Forelimb muscle (tissue), 1 donor: ENCODE measurements at places on chromosomes 12 and 14. TPM values are rescaled to one million over a fixed set of nuclear protein-coding genes. Genes with fewer than 3 reads are reported as not detected.

DNA sequence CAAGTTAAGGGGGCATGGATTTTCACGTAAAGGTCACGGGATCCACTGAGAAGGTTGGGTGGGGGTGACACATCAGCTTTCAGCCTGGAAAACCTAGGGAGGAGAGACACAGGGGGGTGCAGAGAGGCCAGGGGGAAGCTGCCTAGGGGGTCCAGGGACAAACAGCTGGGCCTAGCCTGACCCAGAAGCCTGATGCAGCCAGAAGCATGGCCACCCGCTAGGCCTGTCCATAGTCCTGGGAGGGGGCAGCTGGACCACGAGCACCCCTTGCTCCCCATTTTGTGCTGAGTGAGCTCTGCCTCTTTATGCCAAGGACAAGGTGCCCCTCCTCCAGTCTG lies 322.7 kb upstream of the RTL1 start:
- no peak for DNase-seq

- no peak for DNase-seq
These were observed 245.7 kb downstream of the CNTN1 start for GRCh38 chr12:40937891-40938290.

GRCh38 chr12:57011438-57012424 lies 4.6 kb downstream of the TAC3 start:
- no peak for DNase-seq

DNA sequence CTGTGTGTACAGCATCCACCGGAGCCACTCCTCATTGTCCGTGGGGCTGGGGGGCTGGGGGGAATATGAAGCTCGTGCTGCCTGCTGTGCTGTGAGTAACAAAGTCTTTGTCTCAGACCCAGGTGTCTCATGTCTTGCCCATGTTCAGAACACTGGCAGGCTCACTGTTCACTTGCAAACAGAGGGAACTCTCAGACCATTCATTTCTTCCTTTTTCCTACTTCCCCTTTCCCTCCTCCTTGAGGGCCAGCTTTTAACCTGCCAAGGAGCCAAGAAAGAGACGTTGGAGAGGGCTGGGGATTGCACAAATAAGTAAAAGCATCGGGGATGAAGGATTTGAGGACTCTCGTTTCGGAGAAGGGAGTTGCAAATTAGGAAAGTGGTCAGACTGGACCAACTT lies 21.6 kb downstream of the GPR132 start:
- DNase-seq, result no peak

GRCh38 chr12:56213878-56214277 lies 7.8 kb downstream of the RNF41 start:
- DNase-seq, result no peak

DNA sequence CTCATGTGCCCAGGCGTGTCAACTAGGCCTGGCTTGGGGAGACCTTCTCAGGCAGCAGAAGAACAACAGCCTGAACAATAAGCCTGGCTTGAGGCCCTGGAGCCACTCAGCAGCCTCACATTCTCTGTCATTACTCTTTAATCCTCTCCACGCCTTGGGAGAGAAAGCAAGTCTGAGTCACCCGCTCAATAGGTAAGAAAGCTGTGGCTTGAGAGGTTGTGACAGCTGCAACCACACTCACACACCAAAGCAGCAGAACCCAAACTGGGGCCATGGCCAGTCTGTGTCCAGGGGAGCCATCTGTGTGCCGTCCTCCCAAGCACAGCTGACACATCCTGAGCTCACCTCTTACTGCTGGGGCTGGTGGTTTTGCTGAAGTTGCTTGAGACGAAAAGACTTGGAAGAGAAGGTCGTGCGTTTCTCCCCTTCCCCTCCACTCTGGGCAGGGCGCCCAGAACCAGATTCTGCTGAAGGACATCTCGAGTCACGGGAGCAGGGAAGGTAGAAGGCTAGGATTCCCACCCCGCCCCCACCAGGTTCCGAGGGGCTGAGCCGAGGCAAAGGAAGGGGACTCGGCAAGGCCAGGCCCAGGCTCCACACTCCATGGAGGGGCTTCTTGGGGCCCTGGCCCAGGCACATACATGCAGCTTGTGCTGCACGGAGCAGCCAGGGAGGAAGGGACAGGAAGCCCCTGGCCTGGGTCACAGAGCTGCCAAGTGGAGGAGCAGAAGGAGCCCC lies 5.5 kb downstream of the TMEM63C start:
- DNase-seq, result no peak

- DNase-seq, result no peak
These were observed 10.3 kb upstream of the ISM2 start for GRCh38 chr14:77508876-77509275.

GRCh38 chr14:103057028-103057371 lies 349 bp downstream of the CDC42BPB start:
- no peak for DNase-seq

DNA sequence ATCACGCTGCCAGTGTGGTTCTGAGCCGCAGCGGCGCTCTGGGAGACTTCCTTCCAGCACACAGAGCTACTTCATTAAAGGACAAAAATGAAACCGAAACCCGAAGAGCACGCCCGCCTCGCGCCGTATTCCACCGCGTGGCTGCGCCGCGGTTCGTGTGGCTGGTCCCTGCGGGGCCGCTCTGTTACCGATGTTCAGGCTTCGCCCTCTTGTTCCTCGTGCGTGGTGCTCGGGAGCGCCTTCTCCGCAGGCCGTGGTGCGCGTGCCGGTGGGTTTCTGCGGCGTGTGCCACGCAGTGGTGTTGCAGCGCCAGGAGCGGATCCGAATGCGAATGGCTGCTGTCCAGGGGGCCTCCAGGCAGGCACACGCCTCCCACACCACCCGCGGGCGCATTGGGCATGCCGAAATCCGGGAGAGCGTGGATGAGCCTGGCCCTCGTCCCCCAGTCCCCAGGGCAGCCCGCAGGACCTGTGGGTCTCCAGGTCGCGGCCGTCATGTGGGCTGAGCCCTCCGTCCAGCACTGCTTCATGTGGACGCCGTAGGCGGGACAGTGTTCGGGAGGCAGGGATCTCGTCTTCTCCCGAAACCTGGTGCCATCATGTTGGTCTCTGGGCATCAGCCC lies 91.2 kb downstream of the ADGRD1 start:
- no peak for DNase-seq

- DNase-seq, result no peak
These were observed 23.6 kb downstream of the FBRSL1 start for GRCh38 chr12:132513458-132514135.

DNA sequence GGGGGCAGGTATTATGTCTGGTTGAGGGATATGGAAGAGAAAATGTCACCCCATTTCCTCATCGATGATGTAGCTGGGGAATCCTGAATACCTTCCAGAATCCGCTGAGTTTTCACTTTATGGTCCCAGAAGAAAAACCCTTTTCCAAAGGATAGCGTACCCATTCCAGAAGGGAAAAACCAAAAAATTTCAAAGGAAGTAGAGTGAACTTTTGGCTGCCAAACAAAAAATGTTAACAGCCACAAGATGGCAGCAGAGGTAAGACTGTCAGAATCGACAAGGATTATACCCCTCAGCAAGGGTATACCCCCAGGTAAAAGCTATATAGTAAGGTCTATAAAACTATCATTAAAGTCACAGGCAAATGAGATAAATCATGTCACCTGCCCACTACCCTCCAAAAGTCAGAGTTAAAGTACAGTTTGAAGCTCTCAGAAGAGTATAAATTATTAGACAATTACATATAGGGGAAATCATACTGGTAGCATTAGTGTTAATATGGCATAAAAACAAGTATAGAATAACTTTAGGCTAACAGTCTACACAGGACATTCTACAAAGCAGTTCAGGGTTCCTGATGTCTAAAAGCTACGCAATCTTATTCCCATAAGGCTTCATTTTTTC lies 18.0 kb downstream of the ACIN1 start:
- no peak for DNase-seq

GRCh38 chr12:119659289-119659897 lies 8.5 kb upstream of the PRKAB1 start:
- no peak for DNase-seq

DNA sequence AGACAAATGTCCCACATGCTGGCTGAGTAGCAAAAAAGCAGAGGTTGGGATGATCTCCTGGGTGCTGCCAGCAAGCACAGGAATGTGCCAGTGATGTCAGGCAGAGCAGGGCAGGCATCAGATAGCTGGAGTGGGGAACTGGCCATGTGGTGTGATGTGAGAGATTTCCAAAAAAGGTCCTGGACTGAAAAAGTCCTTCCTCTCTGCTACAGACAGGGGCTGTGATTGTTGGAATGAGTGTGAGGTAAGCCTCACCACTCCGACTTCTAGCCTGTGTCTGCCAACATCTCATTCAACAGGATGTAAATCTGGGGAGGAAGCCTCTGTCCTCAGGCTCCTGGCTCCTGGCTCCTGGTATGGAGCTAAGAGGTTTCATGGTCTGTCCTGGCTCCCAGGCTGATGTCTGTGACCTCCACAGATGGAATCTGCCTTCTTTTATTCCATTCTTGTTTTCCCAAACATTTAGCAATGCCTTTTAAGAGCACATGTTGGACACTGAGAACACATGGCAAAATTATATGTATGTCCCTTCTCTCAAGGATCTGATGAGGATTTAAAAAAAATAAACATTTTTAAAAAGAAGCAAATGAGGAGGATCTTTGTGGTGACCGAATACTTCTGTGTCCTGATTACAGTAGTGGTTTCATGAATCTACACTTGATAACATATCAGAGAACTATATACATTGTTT lies 50.1 kb upstream of the STK38L start:
- no peak for DNase-seq

- no peak for DNase-seq
These were observed 344.5 kb upstream of the SFSWAP start for GRCh38 chr12:131366261-131366871.

- no peak for DNase-seq
These were observed 126.5 kb downstream of the PDE3A start for GRCh38 chr12:20494851-20495250.

- no peak for DNase-seq
These were observed 953 bp upstream of the DCAF5 start for GRCh38 chr14:69153873-69154270.

DNA sequence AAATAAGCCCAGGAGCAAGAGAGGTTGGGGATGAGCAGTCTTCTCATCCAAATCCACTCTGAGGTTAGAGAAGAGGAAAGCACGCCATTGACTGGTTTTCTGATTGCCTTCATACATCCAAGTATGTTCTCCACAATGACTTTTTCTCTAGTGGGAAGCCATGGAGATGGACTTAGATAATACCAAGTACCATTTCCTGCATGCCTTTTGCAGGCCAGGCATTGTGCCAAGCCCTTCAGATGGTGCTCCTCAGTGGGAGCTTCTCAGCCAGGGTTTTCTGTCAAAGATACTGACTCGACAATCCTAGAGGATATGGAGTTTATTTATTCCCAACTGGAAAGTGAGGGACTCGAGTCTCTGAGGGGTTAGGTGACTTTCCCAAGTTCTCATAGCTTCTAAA lies 218.0 kb downstream of the ZFP36L1 start:
- DNase-seq, result no peak

ATG101 gene
- 24.8 TPM for polyA plus RNA-seq

KCNMB4 gene
- polyA plus RNA-seq, result 12.7 TPM

GUCY2C gene
- polyA plus RNA-seq, result 0.16 TPM

AQP6 gene
- polyA plus RNA-seq, result 0.14 TPM

CDKL1 gene
- polyA plus RNA-seq, result 3.7 TPM

PLXNC1 gene
- 16.7 TPM for polyA plus RNA-seq

FOXN4 gene
- 0.15 TPM for polyA plus RNA-seq
